ENCODE measurements at places on chromosomes 5 and 9. TPM values are rescaled to one million over a fixed set of nuclear protein-coding genes. Genes with fewer than 3 reads are reported as not detected.

The CDX1 gene
- 0.65 TPM for total RNA-seq

The GPRIN1 gene
- total RNA-seq: 7.1 TPM

The ABO gene
- total RNA-seq: not detected

The DMRT3 gene
- total RNA-seq: not detected

The TNC gene
- total RNA-seq: 8.3 TPM

The KIF4B gene
- not detected for total RNA-seq

The PNPLA7 gene
- 5.4 TPM for total RNA-seq

The PCDHB13 gene
- 0.27 TPM for total RNA-seq
